T47D (cell line): ENCODE measurements at places on chromosomes 5 and 9.
A peak's percentile ranks its signal among the peaks of the same experiment; 100 is the strongest.

DNA sequence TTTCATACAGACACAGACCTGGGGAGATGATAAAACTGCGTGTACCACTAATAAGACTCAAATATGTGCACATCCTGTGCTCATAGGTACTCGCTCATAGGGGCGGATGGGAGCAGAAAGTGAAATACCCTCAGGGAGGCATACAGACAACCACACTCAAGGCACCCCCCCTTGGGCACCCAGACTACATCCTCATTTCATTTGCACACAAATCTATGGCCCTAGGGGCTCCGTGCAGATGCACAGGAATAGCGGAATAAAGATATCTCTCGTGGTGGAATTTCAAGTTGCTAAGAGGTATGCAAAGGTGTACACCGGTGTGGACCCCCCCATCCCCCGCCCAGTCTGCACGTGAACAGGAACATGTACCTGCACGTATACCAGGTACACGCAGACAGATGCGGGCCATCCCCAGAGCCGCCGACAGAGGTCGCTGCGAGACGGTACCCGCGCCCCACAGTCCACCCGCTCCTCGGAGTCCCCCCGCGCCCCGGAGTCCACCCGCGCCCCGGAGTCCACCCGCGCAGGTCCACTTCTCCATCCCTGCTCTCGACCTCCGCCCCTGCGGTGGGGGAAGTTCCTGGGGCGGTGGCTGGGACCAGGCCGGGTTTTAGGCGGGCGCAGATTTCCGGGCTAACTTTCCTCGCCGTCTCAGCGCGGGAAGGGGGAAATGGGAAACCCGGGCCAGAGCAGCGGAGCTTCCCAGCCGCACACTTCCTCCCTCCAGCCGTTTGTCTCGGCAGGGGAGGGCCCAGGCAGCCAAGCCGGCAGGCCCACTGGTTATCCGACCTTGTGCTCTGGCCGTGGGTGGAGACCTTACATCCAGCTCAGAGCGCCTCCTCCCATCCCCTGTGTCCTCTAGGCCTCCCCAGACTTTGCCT lies 1.0 kb upstream of the IL12B start:
- no peak for DNase-seq

GRCh38 chr9:36008774-36009300 lies 27.9 kb upstream of the RECK start:
- DNase-seq = peak; percentile 31

GRCh38 chr9:77764894-77765780 lies 117.0 kb upstream of the GNA14 start:
- DNase-seq = peak; percentile 60

DNA sequence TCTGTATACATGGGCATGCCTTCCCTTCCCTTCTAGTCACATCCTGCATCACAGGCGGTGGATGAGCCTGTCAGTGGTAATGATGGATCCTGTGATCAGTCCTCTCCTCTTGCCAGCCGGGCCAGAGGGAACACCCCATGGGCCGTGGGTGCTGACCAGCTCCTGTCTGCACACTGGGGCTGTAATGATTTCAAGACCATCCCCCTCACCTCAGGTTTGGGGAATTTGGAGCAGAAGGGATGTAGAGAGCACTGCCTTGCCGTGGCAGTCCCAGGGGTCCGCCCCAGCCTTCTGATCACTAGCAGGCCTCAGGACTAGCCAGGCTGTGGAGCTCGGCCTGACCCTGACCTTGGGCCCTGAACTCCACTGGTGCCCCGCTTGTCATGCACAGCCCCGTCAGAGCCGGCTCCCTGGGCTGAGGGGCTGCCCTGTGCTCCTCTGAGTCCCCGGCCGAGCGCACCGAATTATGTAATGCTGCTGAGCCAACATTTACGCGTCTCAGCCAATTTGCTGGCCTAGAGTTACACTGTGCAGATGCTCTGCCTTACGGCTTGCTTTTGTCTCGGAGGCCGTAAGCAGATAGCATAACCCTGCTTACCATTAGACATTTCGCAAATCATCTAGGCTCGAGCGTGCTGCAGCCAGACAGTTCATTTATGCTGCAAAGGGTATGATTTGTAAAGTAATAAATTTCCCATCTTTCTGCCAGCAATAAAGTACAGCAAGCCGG lies 155.3 kb downstream of the MACROH2A1 start:
- no peak for DNase-seq

- no peak for DNase-seq
These were observed 97.7 kb downstream of the LHFPL2 start for GRCh38 chr5:78550891-78551290.

DNA sequence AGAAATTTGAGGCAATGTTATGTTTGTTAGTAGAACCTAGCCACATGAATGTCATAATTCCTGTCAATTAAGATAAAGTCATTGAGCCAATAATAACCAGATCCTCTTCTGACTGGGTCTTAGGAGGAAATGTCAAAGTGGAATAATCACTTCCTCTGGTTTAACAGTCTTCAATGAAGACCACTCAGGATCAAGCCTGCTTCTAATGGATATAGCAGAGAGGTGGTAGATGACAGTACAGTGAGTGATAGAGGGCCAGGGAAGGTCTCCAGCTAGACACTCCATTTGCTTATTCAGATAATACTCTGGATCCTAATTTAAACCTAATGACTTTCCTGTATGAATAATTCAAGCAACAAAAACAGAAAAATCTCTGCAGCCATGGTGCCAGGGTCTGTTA lies 474.2 kb downstream of the DNAH5 start:
- DNase-seq = no peak

GRCh38 chr5:151123897-151124751 lies 33.5 kb downstream of the ANXA6 start:
- DNase-seq = peak; percentile 61

GRCh38 chr9:123637945-123638634 lies 282.1 kb downstream of the CRB2 start:
- DNase-seq = no peak

- DNase-seq = no peak
These were observed 1.8 kb downstream of the OTP start for GRCh38 chr5:77636641-77637169.

DNA sequence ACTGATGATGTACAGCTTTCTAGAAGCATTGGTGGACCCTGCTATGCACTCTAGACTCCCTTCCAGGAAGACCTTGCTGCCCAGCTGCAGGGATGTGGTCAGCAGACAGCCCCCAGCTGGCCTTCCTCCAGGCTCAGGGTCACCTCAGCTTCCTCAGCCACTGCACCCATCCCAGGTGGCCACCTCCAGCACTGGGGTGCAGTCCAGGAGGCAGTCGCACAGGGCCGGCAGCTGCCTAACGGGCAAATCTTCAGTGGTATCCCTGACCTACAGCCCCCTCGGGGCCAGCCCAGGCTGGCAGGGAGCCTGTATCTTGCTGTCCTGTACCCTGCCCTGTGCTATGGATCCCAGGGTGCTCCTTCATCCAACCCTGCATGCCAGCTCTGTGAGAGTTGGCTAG lies 81.8 kb downstream of the GADD45G start:
- no peak for DNase-seq

DNA sequence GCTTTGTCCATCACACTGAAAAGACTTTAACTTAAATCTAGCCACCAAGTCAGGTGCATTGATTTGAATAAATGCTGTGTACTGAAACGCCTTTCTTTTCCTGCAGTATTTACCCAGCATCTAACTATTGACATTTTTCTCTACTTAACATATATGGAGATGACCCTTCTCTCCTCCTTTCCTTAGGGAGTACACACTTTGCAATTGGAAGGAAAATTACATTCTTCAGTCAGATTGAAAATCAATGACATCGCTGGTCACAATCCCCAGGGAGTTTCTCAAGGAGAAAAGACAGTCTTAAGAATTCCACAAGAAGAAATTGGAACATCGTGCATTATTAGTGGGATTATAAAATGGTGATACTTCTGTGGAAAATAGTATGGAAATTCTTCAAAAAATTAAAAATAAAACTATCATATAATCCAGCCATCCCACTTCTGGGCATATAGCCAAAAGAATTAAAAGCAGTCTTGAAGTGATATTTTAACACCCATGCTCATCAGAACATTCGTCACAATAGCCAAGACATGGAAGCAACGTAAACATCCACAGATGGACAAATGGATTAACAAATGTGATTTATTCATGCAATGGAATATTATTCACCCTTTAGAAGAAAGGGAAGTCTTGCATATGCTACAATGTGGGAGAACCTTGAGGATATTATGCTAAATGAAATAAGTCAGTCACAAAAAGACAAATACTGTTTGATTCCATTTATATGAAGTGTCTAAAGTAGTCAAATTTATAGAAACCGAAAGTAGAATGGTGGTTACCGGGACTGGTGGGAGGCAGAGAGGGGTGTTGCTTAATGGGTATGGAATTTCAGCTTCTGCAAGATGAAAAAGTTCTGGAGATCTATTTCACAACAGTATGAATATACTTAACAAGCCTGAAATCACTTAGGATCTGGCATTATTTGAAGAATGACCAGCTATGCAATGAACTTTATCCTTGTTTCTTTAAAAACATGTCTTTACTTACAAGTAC lies 14.3 kb upstream of the FREM1 start:
- no peak for DNase-seq

DNA sequence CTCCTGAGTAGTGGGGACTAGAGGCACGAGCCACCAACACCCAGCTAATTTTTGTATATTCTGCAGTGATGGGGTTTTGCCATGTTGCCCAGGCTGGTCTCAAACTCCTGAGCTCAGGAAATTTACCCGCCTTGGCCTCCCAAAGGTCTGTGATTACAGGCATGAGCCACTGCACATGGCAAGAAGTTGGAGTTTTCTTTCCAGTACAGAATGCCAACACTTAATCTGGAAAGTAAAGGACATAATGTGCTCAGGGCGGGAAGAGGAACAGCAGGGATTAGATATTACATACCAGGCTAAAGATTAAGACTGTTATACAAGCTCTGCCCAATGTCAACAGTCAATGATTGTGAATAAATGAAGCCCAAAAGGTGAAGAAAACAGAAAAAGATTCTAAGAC lies 47.2 kb upstream of the AGXT2 start:
- DNase-seq = no peak

GRCh38 chr9:84621811-84622210 lies 47.7 kb upstream of the NTRK2 start:
- no peak for DNase-seq

DNA sequence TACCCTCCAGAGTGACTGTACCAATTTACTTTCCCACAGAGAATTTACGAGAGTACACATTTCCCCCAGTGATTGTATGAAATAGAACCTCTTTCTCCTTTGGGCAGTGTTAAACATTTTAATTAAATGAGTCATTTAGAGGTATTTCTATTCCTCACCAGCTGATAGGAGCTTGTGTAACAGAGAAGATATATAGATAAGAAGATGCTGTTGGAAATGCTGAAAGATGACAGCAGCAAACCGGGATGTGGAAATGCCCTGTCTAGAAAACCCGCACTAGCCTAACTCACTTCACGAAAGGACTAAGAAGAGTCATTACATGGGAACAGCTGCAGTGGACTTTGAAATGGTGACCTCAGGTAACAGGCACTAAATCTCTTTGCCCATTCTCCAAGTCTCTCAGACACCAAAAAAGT lies 68.3 kb downstream of the LPAR1 start:
- no peak for DNase-seq
